Fibroblast of upper back skin (primary cell): ENCODE measurements at places on chromosomes 2 and 18.

GRCh38 chr2:43080571-43081021 is 145.8 kb downstream of the ZFP36L2 start:
- DNase-seq: no peak

DNA sequence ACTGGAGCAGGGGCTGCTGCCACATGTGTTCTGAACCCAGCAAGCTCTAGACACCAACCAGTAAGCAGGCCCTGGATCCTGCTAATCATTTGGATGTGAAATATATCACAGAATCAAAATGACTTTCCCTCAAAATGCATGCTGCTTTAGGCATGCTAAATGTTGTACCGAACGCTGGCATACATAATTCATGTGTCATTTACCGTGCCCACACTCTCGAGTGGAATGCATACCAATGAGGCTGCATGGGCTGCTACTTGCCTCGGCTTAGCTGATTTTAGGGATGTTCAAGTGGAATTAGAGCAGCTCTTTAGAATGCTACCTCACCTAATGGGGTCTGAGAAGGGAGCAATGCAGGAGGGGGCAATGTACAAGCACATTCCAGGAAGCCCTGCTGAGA is 509.6 kb upstream of the RAB6C start:
- DNase-seq: no peak

DNA sequence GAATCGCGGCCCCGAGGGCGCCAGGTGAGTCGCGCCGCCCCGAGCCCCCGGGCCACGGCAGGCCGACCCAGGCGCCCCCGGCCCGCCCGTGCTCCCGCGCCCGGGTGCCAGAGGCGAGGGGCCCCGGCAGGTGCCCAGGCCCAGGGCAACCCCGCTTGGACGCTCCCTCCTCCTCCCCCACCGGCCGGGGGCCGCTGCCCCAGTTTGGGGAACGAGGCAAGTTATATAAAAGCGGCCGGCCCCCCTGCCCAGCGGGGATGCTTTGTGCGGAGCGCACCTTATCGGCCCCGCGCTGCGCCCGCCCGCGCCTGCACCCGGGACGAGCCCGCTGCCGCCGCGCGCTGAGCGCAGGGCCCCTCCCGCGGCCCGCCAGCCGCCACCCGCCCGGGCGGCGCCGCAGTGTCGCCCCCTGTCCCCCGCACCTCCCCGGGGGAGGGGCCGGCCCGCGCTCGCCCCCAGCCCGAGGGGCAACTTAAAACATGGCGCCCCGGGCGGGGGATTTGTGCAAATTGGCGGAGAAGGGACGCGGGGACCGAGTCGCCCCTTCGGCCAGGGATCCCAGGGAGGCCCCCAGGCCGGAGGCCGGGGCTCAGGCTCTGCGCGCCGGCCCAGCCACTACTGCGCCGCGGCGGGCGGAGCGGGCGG is 639 bp downstream of the EPB41L3 start:
- DNase-seq: no peak

- DNase-seq: no peak
Observed at GRCh38 chr18:79056827-79057367, 12.3 kb upstream of the ATP9B start.

DNA sequence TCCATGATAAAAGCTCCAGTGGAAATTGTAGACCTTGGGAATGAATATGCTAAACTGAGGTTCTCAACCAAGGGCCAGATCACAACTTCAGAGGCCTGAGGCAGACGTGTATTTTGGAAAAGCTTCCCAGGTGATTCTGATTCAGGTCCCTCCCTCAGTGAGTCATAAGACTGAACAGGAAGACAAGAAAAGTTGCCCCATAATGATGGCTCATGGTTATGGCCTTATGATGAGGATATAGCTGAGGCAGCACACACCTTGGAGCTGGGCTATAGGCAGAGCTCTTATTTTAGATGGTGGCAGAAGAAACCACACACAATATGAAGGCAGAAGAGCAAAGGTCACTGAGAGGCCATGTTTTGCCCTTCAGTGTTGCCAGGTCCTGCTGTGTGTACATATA is 9.6 kb downstream of the ANTXR1 start:
- no peak for DNase-seq

DNA sequence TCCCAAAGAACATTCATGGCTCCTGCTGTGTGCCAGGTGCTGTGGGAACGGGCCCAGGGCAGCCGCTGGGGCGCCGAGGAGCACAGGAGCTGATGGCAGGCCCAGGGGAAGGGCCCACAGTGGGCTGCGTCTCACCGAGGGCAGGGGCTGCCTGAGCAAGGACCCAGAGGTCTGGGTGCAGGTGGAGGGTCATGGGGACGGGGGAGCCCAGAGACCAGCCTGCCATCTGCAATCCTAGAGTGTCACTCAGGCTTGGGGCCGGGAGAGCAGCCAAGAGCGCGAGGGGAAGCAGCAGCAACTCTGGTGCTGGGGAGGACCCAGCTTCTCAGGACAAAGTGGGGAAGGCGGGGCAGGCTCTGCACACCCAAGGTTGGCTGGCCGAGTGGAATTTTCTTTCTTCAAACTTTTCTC is 207.4 kb downstream of the HDAC4 start:
- DNase-seq: no peak

GRCh38 chr2:105187531-105187930 is 54.0 kb upstream of the GPR45 start:
- peak; percentile 43 for DNase-seq

DNA sequence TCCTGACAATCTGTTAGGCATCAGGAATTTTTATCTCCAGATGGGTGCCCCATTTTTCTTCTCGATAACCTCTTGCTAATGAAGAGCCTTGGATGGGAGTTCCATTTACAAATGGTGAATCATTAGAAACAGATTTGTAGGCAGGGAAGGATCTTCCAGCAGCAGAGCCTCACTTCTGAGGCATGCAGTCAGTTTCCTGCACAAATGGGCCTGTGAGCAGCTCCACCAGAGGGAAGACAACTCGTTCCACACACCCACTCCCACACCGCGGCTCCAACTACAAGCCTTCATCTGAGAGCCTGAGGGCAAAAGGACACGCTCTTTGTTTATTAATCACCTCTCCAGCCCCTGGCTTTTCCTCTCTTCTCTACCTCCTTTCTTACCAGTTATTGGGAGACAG is 108.5 kb downstream of the CTAGE1 start:
- DNase-seq: peak; percentile 53

DNA sequence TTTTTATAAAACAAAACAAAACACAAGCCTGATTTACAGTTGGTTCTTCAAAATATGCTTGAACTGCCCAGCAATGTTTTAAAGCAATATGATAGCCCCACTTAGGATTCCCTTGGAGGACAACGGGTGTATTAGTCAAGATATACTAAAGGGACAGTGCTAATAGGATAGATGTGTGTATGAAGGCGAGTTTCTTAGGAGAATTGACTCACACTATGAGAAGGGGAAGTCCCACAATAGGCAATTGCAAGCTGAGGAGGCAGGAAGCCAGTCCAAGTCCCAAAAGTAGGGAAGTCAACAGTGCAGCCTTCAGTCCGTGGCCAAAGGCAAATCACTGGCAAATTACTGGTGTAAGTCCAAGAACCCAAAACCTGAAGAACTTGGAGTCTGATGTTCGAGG is 167.9 kb downstream of the CBLN2 start:
- DNase-seq: no peak

DNA sequence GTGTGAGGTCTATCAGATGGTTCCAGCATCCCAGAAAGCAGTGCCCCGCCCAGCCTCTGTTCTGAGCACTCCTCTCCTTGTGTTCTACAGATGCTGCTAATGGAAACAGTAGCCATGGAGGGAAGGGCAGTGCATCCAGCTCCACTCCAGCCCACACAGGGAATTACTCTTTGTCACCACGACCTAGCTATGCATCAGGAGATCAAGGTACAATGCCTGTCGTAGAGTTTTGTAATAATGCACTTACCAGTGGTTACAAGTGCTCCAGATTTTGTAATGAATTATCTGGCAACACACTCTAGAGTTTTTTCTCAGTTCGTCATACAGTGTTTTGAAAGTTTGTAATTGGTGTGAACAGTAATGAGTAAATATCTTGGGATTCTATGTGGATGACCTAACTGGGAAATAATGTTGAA is 161.1 kb downstream of the ESCO1 start:
- DNase-seq: peak; percentile 85

DNA sequence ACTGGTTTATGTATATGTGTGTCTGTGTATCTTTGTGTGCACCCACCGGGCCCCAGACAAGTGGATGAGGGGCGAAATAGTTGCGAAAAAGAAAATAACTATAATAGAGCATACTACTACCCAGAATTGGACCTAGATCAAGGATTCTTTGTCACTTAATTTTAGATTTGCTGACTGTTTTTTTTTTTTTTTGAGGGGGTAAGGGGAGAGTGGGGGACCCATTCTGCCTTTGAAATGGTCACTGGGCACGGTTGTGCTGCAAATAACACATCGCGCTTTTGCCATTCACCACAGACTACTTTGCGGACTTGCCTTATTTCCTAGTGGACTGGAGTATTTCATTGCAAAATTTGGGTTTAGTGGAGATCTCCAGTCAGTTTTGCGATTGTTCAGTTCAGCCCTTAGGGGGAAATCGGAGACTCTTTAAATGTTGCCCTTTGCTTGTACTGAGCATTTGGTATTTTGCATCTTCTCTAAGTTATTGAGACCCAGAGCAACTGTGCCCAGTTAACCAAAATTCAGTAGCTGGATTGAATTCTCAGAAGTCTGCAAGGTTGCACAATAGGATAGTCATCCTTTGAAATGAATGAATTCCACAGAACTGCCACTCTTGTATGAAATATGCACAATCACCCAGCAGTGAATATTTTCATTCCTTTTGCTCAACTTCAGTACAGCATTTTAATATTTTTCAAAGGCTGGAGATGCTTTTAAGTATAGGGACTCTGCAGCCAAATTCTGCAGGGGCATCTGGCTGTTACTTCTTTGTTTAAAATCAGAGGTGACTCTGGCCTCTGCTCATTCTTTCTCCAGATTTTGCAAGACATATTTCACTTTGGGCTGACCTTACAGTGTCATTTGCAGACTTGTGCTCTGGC is 2.9 kb downstream of the TRIB2 start:
- DNase-seq: peak; percentile 85

GRCh38 chr2:181189951-181190350 is 209.5 kb downstream of the UBE2E3 start:
- no peak for DNase-seq

GRCh38 chr2:29719639-29720038 is 201.7 kb downstream of the ALK start:
- no peak for DNase-seq

DNA sequence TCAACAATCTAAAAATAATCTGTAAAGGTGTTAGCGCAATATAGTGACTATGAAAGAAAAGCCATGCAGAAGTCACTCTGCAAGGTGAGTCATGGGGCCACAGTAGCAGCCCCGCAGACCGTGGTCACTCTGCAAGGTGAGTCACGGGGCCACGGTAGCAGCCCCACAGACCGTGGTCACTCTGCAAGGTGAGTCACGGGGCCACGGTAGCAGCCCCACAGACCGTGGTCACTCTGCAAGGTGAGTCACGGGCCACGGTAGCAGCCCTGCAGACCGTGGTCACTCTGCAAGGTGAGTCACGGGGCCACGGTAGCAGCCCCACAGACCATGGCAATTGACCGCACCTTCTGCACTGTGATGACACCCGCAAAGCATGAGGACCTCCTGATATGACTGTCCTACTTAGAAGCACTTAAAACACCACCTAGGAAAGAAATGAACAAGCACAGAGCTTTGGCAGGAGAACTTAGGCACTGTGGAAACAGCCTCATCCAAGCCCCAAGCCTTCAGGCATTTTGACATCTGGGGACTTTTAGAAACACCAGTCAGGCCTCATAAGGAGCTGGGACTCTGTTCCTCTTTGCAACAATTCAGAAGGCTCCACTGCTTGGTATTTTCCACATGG is 70.1 kb downstream of the LDLRAD4 start:
- no peak for DNase-seq
